ENCODE measurements at places on chromosomes 11 and 22. TPM values are rescaled to one million over a fixed set of nuclear protein-coding genes. Genes with fewer than 3 reads are reported as not detected.

B3GAT1 gene
- 0.52 TPM for polyA plus RNA-seq

OVOL1 gene
- not detected for polyA plus RNA-seq

APOA5 gene
- polyA plus RNA-seq, result not detected

SMCO4 gene
- polyA plus RNA-seq, result 9.2 TPM

OR56A1 gene
- not detected for polyA plus RNA-seq

SYCE3 gene
- not detected for polyA plus RNA-seq

OR2AT4 gene
- 0.11 TPM for polyA plus RNA-seq

GPHA2 gene
- 0.35 TPM for polyA plus RNA-seq

PRR33 gene
- 6.3 TPM for polyA plus RNA-seq

ANKK1 gene
- polyA plus RNA-seq, result 0.16 TPM

SCT gene
- polyA plus RNA-seq, result 97.2 TPM

PAMR1 gene
- 12.1 TPM for polyA plus RNA-seq

RFPL3 gene
- polyA plus RNA-seq, result not detected

KRTAP5-2 gene
- polyA plus RNA-seq, result 0.38 TPM

CDKN1C gene
- polyA plus RNA-seq, result 213 TPM

IGSF22 gene
- polyA plus RNA-seq, result 11.8 TPM

PPP2R5B gene
- 9.9 TPM for polyA plus RNA-seq

DDX10 gene
- polyA plus RNA-seq, result 20.7 TPM

HARBI1 gene
- polyA plus RNA-seq, result 2.3 TPM
